Activated naive CD4-positive, alpha-beta T cell treated with anti-CD3 and anti-CD28 coated beads, Interleukin-2, amount 10 ng/mL, durations not matched to agents 7 days and 5 days (primary cell): ENCODE measurements at places on chromosomes 2 and 18.

DNA sequence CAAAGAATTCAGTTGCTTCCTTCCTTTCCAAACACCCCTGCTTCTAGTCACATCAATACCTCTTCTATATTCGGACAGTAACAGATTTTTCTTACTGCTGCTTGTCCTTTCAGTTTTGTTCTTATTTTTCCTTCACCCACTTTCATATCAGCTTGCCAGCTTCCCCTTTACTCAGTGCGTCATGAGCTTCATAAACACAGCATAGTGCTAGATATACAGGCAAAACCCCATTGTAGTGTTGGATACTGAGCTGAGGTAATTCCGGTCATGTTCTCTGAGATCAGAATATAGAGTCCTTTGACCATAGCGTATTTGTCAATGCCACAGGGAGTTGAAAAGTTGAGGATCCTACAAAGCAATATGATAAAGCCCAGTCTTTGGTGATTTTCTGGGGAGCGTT lies 2.4 kb downstream of the FARP2 start:
- DNase-seq = no peak

DNA sequence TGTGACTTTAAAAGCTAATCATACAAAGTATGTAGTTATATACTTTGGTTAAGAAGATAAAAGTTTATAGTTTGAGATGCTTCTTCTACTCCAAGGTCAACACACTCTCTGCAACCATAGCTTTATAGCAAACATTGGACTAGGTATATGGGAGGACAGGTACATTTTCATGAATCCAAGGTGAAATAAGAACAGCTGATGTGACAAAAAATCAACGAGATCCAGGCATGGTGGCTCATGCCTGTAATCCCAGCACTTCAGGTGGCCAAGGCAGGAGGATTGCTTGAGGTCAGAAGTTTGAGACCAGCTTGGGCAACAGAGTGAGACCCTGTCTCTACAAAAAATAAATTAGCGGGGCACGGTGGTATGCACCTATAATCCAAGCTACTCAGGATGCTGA lies 163.3 kb upstream of the VWC2L start:
- no peak for DNase-seq

- no peak for DNase-seq
These were observed 110.3 kb downstream of the EPC2 start for GRCh38 chr2:148754864-148755263.

- no peak for DNase-seq
These were observed 80.5 kb downstream of the RDH14 start for GRCh38 chr2:18479947-18480369.

GRCh38 chr18:35497027-35497369 lies 762 bp downstream of the INO80C start:
- DNase-seq = no peak

GRCh38 chr18:47893047-47893446 lies 37.4 kb downstream of the SMAD2 start:
- DNase-seq = no peak

- DNase-seq = no peak
These were observed 609.0 kb upstream of the LRATD1 start for GRCh38 chr2:14023558-14023957.

DNA sequence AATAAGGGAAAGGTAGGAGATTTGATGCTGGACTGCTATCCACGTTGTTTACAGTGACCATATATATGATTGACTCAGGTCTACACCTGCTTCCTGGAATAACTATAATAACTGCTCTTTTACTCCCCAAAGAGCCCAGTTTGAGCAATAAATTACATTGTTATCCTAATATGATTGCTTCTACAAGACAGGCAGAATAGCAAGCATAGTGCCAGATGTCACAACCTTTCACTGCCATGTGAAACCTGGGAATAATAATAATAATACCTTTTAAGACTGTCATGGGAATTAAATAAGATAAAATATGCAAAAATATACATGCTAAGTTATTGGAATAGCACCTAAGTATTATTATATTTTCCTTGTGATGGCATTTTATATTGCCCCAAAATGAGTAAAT lies 298.7 kb downstream of the GALNT13 start:
- DNase-seq = no peak

DNA sequence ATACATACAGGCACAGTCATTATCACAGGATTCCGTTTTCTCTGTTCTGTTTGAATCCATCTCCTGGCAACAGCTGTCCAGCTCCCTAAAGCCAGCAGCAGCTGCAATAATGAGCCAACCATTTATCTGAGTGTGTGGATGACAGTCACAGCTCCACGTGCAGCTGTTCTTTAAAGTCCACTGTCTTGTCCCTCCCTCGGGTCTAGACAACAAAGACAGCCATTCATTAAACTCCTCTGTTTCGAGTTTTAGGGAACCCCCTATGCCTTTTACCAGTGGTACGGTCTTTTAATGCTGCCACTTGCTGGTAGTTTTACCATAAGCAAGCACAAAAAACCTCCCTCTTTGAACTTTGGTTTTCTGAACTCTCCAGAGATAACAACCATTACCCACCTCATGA lies 16.0 kb upstream of the MSGN1 start:
- no peak for DNase-seq
